Stimulated activated CD8-positive, alpha-beta memory T cell treated with anti-CD3 and anti-CD28 coated beads, Interleukin-4, amount 100 ng/mL, for 4 hours (primary cell): ENCODE measurements at places on chromosomes 4 and X.
A peak's percentile ranks its signal among the peaks of the same experiment; 100 is the strongest.

- no peak for DNase-seq
Measured at GRCh38 chrX:40068048-40068447, 29.7 kb downstream of the BCOR start.

DNA sequence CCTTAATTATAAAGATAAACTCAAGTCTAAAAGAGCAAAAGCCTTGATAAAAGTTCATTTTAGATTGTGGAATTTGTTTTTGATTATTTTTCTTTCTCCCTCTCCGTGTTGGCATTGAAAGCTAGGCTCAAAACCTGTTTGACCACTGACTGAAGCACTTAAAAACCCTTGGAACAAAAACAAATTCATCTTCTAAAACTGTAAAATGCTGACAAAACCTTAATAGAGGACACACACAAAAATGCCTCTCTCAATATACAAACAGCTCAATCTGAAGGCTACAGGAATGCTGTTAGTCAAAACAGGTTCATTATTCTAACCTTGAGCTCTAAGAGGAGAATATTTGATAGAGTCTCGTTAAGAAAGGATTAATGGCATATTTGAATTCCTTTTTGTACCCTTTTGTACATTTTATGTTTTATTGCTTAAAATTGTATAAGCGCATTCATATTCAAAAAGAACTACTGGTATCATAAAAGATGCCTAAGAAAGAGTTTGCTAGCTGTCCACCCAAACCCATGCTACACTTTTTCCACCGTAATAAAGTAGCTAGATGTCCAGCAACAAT lies 74.3 kb upstream of the NAP1L5 start:
- DNase-seq: no peak

GRCh38 chr4:23297327-23297726 lies 592.5 kb downstream of the PPARGC1A start:
- DNase-seq: no peak

- DNase-seq: no peak
Measured at GRCh38 chrX:149363965-149364364, 141.1 kb downstream of the IDS start.

DNA sequence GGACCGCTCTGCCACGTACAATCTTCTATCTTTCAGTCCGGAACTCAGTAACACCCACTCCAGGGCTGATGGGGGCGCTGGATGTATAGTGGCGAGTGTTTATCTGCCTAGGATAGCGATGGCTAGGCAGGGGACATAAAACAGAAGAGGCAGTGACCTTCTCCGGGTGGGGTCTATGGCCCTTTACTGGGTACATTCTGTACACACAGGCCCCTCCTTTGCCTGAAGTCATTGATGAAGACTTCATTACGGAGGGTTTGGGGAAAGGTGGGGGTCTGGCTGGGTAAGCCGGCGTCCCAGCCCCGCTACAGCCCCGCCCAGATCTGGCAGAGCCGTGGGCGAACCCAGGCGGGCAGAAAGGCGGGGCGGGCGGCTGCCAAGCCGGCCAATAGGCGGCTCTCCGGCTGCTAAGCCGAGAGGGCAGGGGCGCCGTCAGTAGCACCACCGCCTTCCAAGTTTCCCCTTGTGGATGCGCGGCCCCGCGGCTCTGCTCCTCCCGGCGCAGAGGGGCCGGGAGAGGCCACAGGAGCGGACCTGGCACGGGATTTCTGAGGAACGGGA lies at the start of gene CHST7:
Gene CHST7, plus strand, starts transcription at position 435 of the 561 bp plus-strand sequence. CDS start 167 bp downstream, outside the sequence.
- DNase-seq: peak; percentile 33

DNA sequence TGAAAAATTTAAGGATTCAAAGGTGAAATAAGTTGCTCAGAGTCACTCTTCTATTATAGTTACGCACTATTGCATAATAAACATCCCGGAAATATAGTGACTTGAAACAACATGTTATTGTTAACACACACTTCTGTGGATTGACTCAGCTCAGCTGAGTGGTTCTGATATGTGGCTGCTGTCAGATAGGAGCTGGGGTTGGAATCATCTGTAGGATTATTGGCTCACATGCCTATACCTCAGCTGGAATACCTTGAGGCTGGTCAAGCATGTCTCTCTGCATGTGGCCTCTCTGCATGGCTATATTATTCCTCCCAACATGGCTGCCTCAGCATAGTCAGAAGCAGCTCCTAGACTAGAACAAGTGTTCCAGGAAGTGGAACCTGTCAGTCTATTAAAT lies 486.7 kb upstream of the MAGEB2 start:
- DNase-seq: no peak

DNA sequence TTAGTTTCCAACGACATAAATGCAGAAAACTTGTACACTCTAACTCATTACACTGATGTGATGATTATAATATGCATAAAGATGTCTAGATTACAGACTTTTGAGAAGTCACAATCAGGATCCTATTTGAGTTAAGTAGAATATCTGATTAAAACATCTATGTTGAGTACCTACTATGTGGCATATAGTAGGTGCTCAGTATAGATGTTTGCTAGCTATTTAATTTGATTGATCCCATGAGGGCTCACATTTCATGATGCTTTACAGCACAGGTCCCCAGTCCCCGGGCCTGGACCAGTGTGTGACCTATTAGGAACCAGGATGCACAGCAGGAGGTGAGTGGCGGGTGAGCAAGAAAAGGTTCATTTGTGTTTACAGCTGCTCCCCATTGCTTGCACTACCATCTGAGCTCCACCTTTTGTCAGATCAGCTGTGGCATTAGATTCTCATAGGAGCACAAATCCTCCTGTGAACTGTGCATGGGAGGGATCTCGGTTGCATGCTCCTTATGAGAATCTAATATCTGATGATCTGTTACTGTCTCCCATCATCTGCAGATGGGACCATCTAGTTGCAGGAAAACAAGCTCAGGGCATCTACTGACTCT lies 33.0 kb upstream of the CXCL8 start:
- no peak for DNase-seq

GRCh38 chrX:154327038-154327820 lies 31.6 kb downstream of the TKTL1 start:
- DNase-seq: no peak

GRCh38 chr4:58560736-58561135 lies 1450.6 kb upstream of the IGFBP7 start:
- no peak for DNase-seq

- no peak for DNase-seq
Measured at GRCh38 chr4:40990236-40990898, 224.0 kb downstream of the APBB2 start.
